ENCODE measurements at places on chromosomes 6 and 20.
A peak's percentile ranks its signal among the peaks of the same experiment; 100 is the strongest.

DNA sequence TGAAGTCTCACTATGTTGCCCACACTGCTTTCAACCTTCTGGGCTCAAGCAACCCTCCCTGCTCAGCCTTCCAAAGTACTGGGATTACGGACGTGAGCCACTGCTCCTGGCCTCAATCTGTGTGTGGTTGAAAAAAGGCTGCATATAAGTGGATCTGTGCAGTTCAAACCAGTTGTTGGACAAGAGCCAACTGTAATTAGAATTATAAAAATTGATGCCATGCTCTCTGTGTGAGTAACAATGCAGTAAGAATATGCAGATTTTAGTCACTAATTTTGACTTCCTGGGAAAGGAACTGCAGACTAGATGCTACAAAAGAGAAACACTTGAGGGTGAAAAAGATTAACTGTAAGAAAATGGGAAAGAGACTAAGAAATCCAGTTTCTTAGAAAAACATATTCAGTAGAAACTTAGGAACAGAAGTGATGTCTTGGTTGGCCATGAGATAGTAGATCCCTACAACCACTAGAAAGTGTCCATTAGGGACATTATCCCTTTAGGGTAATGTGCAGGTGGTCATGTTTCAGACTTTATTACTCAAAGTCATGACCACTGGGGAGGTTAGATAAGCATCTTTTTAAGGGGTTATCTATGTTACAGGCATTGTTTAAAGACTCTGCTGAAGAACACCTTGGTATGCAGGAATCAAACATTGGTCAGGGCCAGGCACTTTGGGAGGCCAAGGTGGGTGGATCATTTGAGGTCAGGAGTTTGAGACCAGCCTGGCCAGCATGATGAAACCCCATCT lies 26.3 kb downstream of the ITCH start:
- DNase-seq: no peak

DNA sequence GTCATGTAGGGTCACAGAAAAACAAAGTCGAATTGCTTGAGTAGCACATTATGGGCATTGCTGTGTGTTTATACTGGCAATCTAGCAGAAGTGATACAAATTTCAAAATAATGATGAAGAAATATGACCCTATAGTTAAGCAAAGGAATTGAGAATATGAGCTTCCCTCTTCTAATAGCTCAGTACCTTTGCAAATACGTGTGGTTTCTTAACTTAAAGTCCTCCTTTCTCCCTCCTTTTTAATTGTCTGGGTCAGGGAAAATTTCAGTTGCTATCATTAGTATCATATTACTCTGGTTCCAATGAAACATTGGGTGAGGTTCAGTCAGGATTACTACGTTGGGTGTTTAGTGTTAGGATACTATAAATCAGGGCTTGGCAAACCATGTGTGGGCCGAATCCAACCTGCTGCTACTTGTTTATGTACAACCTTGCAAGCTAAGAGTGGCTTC lies 166.8 kb upstream of the CARMIL1 start:
- DNase-seq: no peak

GRCh38 chr6:17151888-17152287 lies 50.0 kb downstream of the STMND1 start:
- DNase-seq: no peak

DNA sequence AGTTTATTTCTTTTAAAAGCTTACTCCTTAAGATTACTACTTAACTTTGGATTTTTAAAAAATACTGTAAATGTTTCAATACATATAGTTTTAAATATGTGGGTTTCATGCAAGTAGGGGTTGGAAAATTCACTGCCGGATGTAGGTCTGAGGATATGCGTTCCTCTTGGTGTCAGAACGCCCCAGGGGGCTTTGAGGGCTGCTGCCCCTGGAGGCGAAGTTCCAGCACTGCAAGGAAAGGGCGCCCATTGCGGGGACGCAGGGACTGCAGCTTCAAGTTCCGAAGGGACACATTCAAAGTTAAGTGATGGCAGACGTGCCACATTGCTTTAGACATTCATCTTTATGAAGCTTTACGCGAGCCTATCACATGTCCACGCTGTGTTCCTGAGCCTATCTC lies 152.9 kb downstream of the SOD2 start:
- no peak for DNase-seq

DNA sequence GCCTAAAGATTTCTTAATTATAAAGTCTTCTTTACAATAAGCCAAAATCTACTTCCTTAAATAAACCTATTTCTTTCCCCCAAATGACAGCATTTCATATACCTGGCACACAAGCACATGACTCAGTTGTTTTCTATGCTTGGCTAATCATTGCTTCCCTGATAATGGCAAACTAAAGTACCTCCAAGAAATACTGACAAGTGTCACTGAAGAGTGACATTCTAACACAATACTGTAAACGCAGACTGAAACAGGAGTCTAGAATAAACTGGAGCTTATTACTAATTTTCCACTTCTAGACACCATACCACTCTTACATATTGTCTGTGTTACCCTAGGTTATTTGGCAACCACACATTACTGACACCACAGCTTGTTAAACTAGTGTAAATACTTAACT lies 14.3 kb downstream of the SYNCRIP start:
- DNase-seq: no peak

GRCh38 chr20:24241466-24241865 lies 228.0 kb upstream of the SYNDIG1 start:
- DNase-seq: no peak

DNA sequence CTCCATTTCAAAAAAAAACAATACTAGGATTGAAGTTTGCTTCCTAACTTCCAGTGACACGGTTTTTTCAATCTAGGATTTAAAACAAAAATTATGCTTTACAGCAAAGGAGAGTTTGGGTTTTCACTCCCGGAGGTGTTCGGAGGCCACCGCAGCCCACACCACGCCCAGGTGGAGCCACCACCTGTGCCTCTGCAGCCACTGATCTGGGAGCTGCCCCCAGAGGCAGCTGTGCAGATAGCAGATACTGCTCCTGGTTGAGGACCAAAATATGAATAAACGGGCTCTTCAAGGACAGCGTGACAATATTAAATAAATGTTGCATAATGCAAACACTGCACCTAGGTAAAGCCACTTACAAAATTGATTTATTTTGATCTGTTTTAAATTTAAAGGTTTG lies 30.2 kb downstream of the DLL1 start:
- DNase-seq: no peak

GRCh38 chr20:35018590-35019371 lies 63.1 kb downstream of the MYH7B start:
- no peak for DNase-seq

GRCh38 chr20:47090835-47091234 lies 196.2 kb downstream of the EYA2 start:
- DNase-seq: no peak

- no peak for DNase-seq
These were observed 226.3 kb downstream of the RNF144B start for GRCh38 chr6:18613319-18613925.

- DNase-seq: no peak
These were observed 73.9 kb downstream of the WDR27 start for GRCh38 chr6:169627736-169628607.

DNA sequence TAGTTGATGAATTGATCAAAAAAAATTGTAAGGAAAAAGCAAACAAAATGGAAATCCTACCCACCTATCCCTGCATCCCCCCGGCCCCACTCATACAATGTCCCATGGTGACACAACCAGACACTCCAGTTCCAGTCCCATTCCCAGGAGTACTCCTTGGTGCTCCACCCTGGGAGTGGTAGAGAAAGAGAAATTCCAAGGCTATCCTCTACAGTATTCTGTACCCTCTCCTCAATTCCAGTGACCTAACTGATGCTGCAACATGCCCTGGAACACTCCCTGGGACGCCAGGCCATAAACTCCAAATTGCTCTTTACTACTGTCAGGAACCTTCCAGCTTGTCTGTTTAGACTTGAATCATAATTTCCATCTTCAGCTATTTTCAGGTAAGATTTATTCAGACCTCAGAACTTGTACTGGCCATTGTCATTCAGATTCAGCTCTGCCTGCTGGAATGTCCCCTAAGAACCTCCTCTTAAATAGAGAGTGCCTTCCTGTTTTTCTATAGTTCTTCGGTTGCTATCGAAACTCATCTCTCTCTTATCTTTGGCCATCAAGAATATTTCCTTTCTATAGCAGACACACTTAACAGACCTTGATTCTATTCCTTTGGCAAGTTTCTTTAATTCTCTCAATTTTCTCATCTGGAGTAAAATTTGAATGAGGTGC lies 8.7 kb downstream of the GPX6 start:
- DNase-seq: no peak

- DNase-seq: no peak
These were observed 56.3 kb upstream of the ENTPD6 start for GRCh38 chr20:25139029-25139705.

DNA sequence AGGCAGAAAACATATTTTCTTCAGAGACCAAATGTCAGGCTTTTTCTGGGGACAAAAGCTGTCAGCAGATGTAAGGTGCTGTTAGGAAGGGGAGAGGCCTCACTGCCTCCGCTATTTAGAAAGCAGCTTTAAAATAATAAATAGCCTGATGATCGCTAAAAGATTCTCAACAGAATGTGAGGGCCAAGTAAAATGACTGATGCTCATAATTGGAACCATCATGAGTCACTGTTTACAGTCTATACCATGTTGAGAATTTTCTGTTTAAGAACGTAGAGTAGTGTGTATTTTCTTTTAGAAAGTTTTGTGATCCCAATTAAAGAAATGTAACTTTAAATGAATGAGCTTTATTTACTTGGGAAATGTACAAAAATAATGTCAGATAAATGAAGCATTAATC lies 220.0 kb downstream of the CLIC5 start:
- no peak for DNase-seq

DNA sequence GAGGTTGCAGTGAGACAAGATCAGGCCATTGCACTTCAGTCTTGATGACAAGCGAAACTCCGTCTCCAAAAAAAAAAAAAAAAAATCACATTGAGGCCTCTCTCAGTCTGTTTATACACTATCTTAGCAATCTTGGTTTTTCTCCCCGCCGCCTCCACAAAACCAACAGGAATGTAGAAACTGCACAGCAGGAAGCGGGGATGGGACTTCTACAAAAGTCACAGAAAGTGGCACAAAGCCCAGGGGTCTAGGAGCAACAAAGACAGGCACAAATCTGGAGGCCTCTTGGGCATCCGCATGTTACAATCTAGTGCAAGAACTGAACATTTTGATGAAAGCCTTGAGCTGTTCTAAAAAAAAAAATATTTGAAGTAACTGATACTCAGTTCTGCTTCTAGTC lies 48.6 kb downstream of the KDM1B start:
- no peak for DNase-seq

- DNase-seq: no peak
These were observed 234.5 kb downstream of the TFAP2A start for GRCh38 chr6:10180138-10181074.

GRCh38 chr6:2477250-2477649 lies 231.8 kb upstream of the GMDS start:
- DNase-seq: no peak

GRCh38 chr6:46989398-46989797 lies 52.7 kb downstream of the ADGRF1 start:
- no peak for DNase-seq

- DNase-seq: no peak
These were observed 66.7 kb downstream of the VEGFA start for GRCh38 chr6:43836507-43837240.

- DNase-seq: peak; percentile 48
These were observed 10.1 kb upstream of the CALHM6 start for GRCh38 chr6:116450769-116451740.

GRCh38 chr6:82408952-82409431 lies 45.4 kb downstream of the TPBG start:
- DNase-seq: no peak

DNA sequence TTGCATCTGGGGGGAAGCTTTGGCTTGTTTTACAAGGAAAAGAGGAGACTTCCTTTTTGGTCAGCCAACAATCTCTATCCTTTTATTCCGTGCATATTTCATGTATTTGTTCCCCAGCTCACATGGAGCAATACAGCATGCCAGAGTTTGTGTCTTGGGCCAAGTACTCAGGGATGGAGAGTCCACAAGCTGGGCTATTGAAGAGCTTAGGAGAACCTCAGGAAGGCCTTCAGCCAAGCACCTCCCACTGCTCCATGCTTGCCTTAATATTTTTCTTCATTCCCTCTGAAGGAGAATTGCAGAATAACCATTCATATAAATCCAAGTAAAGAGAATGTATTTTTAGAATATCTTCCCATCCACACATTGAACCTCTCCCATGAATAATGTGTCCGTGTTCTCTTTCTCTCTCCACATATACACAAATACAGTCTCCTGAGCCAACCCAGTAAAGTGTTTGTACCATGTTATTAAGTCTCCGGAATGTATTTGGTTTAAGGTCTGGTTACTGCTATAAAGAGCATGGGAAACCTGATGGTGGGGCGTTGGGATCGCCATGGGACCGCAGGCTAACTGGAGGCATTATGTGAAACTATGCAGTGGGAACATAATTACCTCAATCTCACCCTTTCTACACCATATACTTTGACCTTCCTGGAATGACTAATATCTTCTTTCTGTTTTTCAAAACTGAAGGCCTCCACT lies 3.0 kb downstream of the LAMA4 start:
- no peak for DNase-seq

GRCh38 chr20:53270792-53271375 lies 298.7 kb downstream of the TSHZ2 start:
- DNase-seq: no peak

DNA sequence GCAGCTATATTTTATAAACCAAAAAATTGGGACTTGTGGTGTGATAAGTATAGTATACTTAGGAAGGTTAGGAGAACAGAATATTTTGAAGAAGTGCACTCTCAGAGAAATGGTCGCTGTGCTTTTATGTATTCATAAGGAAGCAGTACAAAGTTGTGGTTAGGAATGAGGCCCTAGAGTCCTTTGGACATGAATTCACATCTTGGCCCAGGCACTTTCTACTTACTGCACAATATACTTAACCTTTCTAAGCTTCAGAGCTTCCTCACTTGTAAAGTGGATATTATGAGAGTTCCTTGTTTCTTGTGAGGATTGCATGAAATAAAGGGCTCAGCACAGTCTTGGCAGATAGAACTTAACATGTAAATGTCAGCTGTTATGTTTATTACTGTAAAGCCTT lies 21.0 kb upstream of the SERINC3 start:
- DNase-seq: no peak

GRCh38 chr6:100952006-100952405 lies 70.9 kb upstream of the ASCC3 start:
- DNase-seq: no peak

DNA sequence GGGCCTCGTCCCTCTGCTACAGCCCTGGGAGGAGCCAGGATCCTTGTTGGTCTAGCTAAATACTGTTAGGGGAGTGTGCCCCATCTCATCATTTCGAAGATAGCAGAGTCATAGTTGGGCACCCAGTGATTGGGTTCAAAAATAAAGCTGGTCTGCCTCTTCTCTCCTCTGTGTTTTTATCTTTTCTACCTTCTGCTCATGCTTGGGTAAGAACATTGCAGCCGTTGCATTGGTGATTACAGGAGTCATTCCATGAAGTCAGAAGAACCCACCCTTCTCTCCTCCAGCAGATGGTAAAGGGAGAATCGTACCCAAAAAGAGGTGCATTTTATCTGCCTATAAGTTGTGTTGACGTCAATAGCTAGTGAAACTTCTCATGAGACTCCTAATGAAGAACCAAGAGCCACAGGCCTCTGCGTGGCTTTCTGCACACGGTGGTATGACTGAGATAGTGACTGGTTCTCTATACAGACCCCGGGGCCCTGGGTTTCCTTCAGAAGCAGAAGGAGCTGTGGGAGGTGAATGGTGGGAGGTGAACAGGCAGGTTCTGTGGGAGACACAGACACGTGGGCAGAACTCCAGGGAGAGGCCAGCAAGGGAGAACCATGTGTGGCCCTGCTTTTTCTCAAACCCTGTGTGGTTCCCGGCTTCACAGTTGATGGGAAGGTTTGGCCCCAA lies 5.7 kb upstream of the FAM209A start:
- no peak for DNase-seq

All from stimulated activated naive B cell treated with anti-CD40 and anti-IgM and Interleukin-4, amounts not matched to agents 10 μg/mL and 1 μg/mL and 100 μg/mL, for 72 hours (primary cell).